GM04503 (cell line): ENCODE measurements at places on chromosomes 6 and 20.

- no peak for DNase-seq
These were observed 966.6 kb upstream of the SLC35B3 start for GRCh38 chr6:9401960-9402359.

GRCh38 chr20:6908673-6909072 lies 141.2 kb downstream of the BMP2 start:
- no peak for DNase-seq

DNA sequence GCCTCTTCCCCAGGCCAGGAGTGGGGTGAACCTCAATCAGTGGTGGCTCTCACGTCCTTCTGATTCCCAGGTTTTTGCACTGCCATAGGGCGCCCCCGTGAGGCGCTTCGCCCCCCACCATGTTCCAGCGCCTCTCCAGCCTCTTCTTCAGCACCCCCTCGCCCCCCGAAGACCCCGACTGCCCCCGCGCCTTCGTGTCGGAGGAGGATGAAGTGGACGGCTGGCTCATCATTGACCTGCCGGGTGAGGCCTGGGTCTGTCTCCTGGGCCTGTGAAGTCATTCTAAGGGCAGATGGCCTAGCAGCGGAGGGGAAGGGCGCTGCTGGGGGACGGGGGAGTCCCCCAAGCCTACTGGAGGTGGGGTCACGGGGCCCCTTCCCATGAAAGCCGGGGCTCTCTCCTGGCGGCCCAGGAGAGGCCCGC lies 4.5 kb downstream of the TP53INP2 start:
- no peak for DNase-seq

GRCh38 chr20:63687419-63688178 lies 8.9 kb upstream of the TNFRSF6B start:
- DNase-seq = no peak

- no peak for DNase-seq
These were observed 82.1 kb downstream of the PTPRA start for GRCh38 chr20:2955257-2955970.

DNA sequence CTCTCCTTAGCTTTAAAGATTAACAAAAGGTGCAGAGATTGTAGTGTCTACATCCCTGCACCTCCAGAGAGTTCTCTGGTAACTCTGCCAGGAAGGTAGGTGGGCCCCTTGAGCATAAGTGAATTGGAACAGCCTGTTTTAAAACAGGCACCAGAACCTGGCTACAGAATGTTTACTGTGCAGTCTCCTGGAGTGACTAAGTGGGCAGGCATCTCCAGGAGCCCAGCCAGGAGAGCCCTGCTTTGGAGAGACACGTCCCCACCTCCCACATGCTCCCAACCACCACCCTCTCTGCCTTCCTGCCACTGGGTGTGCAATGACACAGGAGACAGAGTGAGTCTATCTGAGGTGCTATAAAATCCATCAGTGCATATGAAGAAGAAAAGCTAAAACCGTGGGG lies 110.3 kb upstream of the EYA4 start:
- no peak for DNase-seq

DNA sequence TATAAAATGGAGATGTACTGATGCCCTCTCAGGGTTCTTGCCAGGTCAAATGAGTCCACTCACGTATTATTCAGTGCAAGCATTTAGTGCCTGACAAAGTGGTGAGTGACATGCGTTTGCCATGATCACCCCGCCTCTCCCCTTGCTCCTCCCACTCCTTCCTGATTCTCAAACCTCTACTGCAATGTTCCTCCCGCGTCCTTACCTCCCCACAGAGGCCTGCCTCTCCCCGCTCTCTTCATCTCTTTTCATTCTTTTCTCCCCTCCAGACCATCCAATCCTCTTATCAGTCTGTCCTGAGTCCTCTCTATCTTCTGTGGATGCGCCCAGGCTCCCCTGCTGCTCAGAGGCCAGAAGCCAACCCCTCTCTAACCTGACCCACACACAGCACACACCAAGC lies 40.7 kb downstream of the KCNK5 start:
- no peak for DNase-seq

DNA sequence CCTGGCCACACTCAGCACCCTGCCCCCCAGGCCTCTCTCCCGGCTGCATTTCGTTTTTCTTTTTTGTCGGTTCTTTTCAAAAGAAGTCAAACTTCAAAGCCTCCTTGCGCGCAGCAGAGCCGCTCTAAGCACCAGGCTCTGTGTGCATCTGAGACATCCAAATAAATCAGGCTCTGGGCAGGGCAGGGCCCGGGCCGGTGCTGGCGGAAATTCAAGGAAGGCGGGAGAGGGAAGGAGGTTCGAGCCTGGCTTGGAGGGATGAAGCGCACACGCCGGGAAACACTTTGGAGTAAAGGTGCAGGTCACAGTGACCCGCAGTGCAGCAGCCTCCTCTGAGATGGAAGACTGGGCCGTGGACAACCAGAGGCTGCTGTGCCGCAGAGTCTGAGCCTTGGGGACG lies 5.8 kb downstream of the GATA5 start:
- no peak for DNase-seq

GRCh38 chr6:32396028-32396427 lies 11.0 kb downstream of the BTNL2 start:
- DNase-seq = no peak

GRCh38 chr6:100217225-100218012 lies 223.4 kb upstream of the MCHR2 start:
- DNase-seq = no peak

DNA sequence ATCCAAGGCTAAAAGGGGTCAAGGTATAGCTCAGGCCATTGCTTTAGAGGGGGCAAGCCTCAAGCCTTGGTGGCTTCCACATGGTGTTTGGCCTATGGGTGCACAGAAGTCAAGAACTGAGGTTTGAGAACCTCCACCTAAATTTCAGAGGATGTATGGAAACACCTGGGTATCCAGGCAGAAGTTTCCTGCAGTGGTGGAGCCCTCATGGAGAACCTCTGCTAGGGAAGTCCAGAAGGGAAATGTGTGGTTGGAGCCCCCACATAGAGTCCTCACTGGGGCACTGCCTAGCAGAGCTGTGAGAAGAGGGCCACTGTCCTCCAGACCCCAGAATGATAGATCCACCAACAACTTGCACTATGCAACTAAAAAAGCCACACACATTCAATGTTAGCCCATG lies 678.7 kb upstream of the ADGRB3 start:
- no peak for DNase-seq

- DNase-seq = no peak
These were observed 41.8 kb upstream of the LAMA4 start for GRCh38 chr6:112296122-112296521.

DNA sequence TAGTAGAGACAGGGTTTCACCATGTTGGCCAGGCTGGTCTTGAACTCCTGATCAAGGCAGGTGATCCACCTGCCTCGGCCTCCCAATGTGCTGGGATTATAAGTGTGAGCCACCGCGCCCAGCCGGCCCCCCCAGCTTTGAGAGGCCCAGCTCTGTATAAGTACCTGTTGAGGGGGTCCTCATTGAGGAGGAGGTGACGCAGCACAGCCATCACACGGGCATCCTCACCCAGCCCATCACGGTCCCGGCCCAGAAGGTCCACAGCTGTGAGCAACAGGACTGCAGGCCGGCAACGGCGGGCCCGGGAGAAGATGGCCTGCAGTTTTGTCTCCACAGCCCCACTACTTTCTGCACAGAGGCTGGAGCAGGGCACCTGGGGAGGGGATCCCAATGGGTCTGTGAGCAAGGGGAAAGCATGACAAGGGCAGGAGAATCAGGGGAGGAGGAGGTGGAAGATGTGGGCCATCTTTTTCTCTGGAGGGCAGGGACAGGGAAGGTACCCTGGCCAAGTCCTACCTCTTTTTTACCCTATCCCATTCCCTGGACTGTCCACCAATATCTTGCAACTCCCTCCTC lies 7.7 kb downstream of the GNMT start:
- DNase-seq = no peak

DNA sequence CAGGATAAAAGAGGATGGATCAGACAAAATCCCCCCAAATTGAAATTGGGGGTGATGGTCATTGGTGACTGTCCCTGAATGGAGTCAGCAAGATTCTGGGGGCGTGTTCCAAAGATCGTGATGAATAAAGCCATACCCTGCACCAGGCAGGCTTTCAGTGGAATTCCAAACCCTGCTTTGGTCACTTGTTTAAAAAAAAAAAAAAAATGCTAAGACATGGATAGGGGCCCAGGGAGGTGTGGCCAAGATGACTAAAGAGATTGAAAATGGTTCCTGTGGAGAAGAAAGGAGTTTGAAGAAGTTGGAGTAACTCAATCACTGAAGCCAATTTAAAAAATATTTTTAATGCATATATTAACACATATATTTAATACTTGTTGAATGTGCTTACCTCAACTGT lies 161.4 kb upstream of the KCNG1 start:
- no peak for DNase-seq

GRCh38 chr6:107246249-107246971 lies 131.1 kb upstream of the BEND3 start:
- no peak for DNase-seq

DNA sequence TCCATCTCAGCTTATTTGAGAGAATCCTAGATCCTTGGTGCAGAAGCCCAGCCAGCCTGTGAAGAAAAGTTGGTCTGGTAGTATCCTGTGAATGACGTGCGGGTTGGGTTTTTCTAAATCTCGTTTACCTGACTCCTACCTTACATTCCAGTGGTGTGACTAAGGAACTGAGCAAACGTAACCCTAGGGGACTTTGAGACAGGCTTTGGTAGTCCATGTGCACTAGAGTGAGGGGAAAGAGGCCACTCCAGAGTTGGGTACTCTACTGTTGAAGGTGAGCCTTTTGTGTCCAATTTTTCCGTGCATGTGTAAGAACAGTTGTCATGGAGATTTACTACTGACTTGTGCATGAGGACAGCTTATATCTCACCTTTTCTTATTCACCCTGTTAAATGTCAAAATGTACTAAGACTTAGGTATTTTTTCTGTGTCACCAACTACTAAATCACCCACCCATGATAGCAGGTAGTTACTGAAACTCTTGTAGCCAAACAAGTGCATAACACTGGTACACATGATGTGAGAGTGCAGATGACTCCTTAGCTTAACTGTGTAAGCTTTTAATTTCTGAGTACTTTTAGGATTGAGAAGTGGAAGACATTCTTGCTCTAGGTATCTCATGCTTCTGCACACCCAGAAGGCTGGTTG lies 26.3 kb upstream of the PLCG1 start:
- no peak for DNase-seq

DNA sequence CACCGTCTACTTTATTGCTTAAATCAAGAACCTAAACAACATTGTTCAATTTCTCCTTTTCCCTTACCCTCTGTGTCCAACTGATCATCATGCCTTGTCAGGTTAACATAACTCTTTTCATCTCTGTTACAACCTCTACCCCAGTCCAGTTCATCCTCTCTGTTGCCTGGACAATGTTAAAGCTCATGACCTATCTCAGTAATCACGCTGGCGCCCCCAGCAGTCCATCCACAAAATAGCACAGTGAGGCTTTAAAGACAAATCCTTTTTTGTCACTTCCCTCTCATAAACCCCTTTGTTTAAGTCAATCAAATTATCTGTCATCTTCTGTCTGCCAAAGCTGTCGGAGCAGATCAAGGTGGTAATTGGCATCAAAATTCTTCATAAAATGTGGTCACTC lies 140.1 kb downstream of the QKI start:
- DNase-seq = no peak

- peak; percentile 36 for DNase-seq
These were observed 39.3 kb downstream of the BEND3 start for GRCh38 chr6:107075951-107076381.

- no peak for DNase-seq
These were observed 88.6 kb upstream of the MOCS1 start for GRCh38 chr6:40022867-40023266.

GRCh38 chr20:38125157-38126056 lies 39.7 kb downstream of the TGM2 start:
- no peak for DNase-seq

- DNase-seq = no peak
These were observed 602 bp upstream of the TSPYL4 start for GRCh38 chr6:116254297-116255056.

- DNase-seq = no peak
These were observed 3.1 kb downstream of the LAMP5 start for GRCh38 chr20:9517297-9518162.

DNA sequence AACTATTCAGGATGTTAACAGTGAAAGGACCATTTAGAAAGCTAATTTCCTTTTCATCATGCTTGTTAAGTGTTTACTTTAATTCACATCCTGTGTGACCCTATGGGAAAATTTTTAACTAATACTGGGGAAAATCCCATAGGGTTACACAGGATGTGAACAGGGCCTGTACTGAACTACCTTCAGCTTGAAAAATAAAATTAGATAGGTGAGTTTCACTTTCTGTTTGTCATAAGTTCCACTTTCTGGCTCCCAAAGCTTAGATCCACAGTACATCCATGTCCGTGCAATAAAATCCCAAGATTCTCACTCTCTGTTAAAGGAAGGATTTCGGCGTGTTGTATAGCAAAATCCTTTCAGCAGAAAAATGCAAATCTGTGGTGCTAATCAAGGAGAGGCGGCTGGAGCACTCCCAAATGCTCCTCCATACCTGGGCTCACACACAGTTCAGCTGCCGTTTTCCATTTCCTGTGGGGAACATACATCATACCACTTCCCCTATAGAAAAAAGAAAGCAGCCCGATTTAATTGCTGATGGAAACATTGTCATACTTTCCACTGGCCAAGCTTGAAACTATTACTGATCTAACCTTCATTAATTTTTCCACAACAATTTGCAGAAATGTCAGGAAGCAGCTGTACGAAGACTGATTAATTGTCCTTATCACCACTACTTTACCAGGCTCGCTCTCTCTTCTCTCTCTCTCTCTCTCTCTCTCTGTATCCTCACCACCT lies 125.2 kb downstream of the HIVEP2 start:
- DNase-seq = no peak

DNA sequence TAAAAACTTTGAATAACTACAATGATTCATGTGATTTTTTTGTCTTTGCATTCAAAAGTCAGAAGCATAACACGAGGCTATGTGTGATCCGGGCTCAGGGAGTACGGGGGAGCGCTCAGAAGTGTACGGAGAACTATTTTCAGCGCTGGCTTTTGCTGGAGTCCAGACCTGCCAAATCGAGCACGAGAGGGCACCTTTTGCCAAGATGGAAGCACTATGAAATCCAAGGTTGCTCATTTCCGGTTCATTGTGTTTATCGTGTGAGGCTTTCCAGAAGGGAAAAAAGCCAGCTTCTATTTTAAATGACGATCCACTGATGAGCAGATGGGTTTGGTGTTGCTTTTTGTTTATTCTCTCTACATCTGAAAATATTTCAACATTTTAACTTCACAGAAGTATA lies 11.3 kb downstream of the RAMACL start:
- no peak for DNase-seq

GRCh38 chr6:134165561-134166201 lies 113.3 kb upstream of the SLC2A12 start:
- no peak for DNase-seq

GRCh38 chr20:25848222-25848621 lies 151.6 kb upstream of the ZNF337 start:
- no peak for DNase-seq

DNA sequence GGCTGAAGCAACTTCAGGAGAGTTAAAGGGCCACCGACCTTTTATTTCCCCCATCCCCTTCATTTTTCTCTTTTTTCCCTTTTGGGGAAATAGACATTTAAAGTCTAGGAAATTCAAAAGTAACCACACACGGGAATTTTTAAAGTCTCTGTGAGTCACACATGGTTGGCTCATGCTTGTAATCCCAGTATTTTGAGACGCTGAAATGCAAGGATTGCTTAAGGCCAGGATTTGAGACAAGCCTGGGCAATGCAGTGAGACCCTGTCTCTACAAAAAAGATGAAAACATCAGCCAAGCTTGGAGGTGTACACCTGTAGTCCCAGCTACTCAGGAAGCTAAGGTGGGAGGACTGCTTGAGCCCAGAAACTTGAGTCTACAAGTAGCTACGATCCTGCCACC lies 34.2 kb downstream of the KATNA1 start:
- peak; percentile 5 for DNase-seq

GRCh38 chr20:6746901-6747609 lies 20.4 kb upstream of the BMP2 start:
- no peak for DNase-seq
